NCI-H1417 (cell line): ENCODE measurements at places on chromosomes 5 and 9.

DNA sequence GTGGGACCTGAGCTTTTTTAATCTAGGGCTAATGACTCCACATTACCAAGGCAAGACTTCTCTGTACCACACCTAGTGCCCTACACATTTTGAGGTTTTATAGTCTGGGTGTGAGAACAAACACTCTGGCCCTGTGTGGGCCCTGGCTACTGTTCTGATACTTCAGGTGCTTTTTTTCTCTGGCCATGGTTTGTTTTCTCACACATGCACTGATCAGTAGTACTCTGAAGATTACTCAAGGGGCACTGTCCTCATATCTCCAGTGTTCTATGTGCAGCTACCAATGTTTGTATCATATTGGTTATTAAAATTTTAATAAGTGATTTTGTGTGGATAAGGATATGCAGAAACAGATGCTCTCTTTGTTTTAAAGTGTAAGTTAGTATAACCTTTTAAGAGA lies 5.9 kb upstream of the C9orf40 start:
- DNase-seq = no peak

DNA sequence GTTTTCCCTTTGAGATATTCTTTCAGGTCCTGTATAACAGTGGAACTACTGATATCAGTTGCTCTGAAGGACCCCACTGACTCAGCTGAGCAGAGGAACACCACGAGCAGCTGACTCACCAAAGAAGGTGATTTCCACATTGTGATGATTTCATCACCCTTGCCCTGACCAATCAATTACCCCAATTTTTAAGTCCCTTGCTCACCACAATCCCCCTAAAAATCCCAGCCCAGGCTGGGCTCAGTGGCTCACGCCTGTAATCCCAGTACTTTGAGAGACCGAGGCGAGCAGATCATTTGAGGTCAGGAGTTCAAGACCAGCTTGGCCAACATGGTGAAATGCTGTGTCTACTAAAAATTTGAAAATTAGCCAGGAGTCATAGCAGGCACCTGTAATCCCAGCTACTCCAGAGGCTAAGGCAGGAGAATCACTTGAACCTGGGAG lies 125.3 kb upstream of the ABCA1 start:
- no peak for DNase-seq

DNA sequence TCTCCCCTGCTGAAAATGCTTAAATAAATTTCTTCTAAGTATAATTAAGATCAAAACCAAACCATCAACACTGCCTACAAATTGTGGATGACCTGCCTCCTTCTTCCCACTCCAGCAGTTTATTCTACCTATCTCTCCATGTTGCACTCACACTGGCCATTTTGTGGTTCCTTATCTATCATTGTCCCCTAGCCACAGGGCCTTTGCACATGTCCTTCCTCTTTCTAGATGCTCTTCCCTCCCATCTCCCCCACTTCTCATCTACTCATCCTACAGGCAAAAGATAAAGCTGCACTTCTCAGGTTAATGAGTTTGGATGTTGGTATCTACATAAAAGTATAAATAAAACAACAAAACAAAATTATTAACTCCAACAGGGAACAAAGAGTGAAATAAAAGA lies 70.6 kb upstream of the CCNG1 start:
- no peak for DNase-seq

DNA sequence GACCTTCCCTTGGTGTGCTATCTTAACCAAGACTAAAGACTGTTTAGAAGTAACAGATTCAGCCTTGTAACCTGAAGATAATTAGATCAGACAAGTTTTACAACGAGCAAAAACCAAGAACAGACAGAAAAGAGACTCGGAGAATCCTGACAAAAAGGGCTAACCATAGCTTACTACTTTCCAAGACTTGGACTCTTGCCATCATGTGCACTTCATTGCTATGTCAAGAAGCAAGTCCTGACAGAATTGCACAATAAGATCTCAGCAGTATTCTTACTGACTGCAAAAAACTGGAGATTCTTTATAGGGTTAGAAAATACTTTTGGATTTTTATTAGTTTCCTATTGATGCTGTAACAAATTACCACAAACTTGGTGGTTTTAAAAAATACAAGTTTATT lies 1539.0 kb upstream of the NUDT12 start:
- no peak for DNase-seq

- no peak for DNase-seq
Observed at GRCh38 chr9:26745111-26745510, 147.5 kb downstream of the CAAP1 start.

DNA sequence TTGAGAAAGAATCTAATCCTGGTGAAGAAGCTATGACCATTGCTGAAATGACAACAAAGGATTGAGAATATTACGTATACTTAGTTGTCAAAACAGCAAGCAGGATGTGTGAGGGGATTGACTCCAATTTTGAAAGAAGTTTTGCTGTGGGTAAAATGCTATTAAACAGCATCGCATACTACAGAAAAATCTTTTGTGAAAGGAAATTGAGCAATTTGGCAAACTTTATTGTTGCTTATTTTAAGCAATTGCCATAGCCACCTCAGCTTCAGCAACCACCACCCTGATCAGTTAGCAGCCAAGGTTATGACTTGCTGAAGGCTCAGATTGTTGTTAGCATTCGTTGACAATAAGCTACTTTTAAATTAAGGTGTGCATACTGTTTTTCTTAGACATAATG lies 22.5 kb upstream of the ARL14EPL start:
- no peak for DNase-seq

DNA sequence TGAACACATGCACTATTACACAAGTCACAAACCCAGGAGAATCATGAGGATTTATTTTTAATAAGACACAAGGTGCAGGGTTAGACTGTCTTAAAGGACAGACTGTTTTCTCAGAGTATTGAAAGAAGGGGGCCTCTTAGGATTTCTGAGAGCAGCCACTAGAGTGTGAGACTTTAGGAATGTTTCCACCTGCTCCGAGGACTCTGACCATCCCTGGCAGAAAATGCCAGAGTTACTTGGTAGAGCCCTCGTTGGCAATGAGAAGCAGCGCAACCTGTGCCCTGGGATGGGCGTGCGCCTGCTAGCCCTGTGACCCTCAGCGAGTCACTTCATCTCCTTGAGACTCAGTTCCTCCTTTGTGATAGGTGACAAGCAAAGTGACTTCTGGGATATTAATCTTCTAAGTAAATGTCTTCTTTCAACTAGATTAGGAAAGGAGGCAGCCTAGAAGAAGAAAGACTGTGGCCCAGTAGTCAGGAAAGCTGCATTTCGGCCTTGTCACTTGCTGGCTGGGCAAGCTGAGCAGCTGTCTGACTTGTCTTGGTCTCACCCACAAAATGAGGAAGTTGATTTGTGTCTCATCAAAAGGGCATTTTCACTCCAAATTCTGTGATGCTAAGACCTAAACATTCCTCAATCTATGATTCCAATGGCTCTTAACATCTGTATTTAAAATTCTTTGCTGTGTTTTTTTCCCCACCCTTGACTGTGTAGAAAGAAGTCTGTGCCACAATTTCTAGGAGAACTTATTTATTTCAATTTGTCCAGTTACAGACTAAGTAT lies 60.5 kb downstream of the PTCD2 start:
- no peak for DNase-seq

- DNase-seq = peak; percentile 47
Observed at GRCh38 chr5:139952574-139952973, 90.5 kb downstream of the NRG2 start.

DNA sequence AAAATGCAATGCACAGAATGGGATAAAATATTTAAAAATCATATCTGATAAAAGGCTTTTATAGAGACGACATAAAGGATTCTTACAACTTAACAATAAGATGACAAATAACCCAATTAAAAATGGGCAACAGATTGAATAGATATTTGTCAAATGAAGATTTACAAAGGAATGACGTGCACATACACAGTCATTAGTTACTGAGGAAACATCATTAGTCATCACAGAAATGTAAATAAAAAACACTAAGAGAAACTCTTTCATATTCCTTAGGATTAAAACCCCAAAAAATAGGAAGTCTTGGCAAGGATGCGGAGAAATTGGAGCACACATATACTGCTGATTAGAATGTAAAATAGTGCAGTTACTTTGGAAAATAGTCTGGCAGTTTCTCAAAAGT lies 1886.0 kb upstream of the CDH6 start:
- DNase-seq = no peak

DNA sequence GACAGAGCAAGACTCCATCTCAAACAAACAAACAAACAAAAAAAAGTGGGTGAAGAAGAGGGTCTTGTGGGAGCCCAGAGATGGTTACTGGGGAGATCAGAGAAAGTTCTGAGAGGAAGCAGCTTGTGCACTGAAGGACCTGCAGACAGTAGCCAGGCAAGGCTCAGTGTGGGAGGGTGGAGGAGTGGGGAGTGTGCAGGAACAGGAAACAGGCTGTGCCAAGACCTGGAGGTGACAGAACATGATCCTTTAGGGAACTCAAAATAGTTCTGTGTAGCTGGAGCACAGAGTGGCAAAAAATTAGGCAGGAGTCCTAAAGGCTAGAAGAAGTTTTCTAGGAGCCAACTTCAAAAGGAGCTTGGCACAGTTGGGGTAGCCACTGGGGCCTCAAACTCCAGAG lies 19.2 kb upstream of the NANS start:
- DNase-seq = no peak

GRCh38 chr9:93303258-93303771 lies 119.4 kb downstream of the WNK2 start:
- DNase-seq = no peak

GRCh38 chr9:34318163-34318790 lies 10.8 kb downstream of the KIF24 start:
- no peak for DNase-seq

DNA sequence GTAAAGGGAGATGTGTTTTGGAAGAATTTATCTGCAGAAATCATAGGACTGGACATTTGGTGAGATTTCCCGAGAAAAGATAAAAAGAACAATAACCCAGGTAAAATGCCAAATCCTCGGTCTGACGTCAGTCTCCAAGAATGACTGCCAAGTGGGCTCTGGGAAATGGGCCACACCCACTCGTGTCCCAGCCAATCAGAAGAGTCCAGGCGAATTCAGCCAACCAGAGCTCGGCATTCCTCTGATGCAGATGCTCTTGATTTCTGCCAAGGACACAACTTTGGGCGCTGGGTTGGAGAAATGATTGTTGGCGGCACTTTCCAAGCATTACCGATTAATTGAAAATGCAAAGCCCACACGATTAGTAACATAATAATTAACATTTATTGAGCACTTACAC lies 73.3 kb downstream of the FGF18 start:
- no peak for DNase-seq

GRCh38 chr5:113034182-113034773 lies 57.7 kb downstream of the DCP2 start:
- DNase-seq = peak; percentile 28

GRCh38 chr5:73437101-73437776 lies 11.3 kb downstream of the FOXD1 start:
- peak; percentile 59 for DNase-seq

DNA sequence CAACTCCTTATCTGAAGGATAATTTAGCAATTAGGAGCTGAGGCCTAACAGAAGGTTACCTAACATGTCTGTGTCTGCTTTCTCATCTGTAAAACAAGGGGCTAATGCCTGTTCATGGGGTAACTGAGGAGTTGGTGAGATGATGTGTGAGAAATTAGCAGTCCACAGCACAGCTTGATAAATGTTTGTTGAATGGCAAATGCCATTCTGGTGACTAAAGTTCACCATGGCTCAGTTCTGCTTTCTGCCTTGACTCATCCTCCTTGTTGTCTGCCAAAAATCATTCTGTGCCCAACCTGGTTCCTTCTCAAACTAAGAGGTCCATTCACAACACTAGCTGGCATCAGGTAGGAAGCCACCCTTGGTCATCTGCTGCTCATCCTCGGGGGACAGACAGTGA lies 552.0 kb upstream of the KLF4 start:
- DNase-seq = no peak

GRCh38 chr5:75457691-75458090 lies 53.7 kb downstream of the CERT1 start:
- no peak for DNase-seq

DNA sequence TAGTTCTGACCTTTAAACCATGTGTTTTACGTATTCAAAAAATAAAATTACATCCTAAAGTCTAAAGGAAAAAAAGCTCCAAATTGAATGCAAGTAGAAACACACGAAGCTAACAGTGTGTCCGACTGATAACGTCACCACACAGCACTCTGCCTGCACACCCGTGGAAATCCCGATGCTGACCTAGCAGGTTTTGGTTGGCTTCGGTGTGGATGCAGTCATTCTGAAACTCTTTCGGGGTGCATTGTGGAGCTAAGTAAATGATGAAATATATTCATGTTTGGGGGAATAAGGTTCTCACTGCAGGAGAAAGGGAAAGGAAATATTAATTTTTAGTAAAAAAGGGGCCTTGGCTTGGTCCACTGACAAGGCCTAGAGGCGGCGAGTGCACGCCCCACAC lies 2.0 kb downstream of the RASGEF1C start:
- no peak for DNase-seq

- DNase-seq = peak; percentile 74
Observed at GRCh38 chr5:52010454-52010853, 627.2 kb downstream of the ISL1 start.

DNA sequence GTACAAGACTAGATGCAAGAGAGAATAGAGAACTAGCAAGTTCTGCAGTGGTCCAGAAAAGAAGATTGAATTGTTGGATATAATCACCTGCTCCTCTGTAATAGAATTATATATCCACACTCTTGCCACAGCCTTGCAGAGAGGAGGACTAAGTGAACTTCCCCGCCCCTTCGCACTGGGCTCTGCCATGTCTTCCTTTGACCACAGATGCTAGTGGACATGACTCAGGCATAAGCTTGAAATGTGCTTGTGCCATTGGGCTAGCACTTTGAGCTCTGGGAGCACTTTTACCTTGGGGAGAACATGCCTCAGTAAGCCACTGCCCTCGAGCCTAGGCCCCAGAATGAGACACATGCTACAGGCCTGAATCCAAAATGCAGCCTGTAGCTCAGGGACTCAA lies 113.5 kb upstream of the RASA1 start:
- no peak for DNase-seq

DNA sequence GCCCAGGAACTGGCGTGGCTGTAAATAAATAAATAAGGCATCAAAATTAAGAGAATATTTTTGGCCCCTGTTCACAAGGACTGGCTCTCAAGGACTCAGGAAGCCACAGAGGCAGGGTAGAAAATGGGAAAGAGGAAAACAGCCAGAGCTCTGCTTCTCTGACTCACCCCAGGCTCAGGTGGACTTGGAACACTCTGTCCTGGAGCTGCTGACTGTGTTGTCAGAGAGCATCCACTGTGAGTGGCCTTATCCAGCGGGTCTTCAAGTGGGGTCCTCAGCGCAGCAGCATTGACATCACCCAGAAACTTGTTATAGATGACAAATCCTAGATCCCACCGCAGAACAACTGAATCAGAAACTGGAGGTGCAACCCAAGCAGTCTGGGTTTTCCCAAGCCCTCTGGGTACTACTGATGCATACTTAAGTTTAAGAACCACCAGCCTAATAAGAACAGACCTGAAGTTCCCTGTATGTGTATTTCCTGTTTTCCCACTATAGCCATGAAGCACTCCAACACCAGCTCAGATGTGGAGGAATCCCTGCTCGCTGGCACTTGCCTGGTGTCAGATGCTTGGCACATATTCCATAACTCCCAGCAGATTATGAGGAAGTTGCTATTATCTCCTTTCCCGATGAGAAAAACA lies 20.5 kb downstream of the ADRA1B start:
- DNase-seq = no peak

GRCh38 chr9:105437704-105438103 lies 10.1 kb upstream of the FSD1L start:
- DNase-seq = no peak
